Stimulated activated CD8-positive, alpha-beta memory T cell treated with anti-CD3 and anti-CD28 coated beads, Interleukin-15, amount 100 ng/mL, for 24 hours (primary cell): ENCODE measurements at places on chromosomes 2 and 18.

- no peak for DNase-seq
Observed at GRCh38 chr2:203718087-203718486, 11.6 kb downstream of the CD28 start.

- DNase-seq, result no peak
Observed at GRCh38 chr18:77207540-77207939, 42.1 kb upstream of the GALR1 start.

DNA sequence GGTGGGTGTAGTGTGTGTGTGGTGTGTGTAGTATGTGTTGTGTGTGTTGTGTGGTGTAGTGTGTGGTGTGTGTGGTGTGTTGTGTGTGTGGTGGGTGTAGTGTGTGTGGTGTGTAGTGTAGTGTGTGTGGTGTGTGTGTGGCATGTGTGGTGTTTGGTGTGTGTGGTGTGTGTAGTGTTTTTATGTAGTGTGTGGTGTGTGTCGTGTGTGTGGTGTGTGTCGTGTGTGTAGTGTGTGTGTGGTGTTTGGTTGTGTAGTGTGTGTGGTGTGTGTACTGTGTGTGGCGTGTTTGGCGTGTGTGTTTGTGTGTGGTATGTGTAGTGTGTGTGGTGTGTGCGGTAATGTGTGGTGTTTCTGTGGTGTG lies 4.7 kb upstream of the RTP5 start:
- DNase-seq, result no peak

DNA sequence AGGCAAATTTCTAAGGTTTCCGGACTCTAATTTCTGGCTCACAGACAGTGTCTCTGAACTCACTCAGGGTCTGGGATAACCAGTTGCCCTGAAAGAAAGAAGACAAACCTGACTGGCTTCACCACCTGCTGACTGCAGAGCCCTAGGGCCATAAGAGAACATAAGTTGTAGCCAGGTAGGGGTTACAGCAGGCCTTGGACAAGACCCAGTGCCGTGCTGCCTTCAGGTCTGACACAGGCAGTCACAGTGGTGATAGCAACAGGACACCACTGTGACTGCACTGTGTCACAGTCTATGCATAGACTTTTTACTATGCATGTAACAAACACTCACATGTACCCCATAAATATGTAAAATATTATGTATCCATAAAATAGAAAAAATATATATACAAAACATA lies 508.5 kb downstream of the PID1 start:
- DNase-seq, result no peak

- no peak for DNase-seq
Observed at GRCh38 chr2:200810252-200810997, 1.3 kb upstream of the BZW1 start.

- DNase-seq, result no peak
Observed at GRCh38 chr2:20523073-20523798, 76.4 kb downstream of the RHOB start.

GRCh38 chr2:109069331-109070194 lies 59.4 kb upstream of the SH3RF3 start:
- DNase-seq, result no peak

GRCh38 chr2:216006164-216006663 lies 7.1 kb downstream of the MREG start:
- no peak for DNase-seq

DNA sequence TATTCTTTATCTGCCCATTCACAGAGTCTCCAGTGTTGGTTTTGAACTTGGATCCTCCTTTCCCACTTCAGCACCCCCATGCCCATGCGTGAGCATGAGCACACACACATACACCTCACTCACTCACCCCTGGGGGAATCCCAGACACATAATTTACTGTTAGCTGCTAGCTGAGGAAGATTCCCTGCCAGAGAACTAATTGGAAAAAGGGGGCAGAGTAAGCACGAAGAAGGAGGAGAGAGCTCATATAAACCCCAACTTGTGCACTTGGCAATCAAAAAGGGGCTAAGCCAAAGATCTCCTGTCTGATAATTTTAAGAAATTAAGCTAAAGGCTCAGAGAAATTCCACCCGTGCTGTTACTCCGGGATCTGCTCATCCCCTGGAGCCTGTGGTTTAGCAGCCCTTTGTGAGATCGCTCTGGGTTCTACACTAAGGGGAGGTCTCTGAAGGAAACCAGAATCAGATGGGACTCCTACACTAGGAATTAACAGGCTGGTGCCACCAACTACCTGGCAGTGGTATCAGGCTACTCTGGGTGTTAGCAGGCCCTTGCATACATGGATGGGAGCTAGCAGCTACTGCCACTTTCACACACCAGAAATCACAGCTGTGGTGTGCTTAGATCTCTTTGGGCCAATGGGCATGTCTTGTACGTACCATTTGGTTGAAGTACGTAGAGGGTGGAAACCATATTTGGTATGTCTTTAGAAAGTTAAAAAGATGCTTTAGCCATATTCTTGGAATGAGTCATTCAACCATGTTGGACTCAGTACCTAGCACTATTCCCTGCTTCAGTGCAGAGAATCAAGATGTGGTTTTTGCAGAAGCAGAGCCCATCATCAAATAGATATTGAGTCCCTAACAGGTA lies 95.6 kb upstream of the SLC14A2 start:
- no peak for DNase-seq

DNA sequence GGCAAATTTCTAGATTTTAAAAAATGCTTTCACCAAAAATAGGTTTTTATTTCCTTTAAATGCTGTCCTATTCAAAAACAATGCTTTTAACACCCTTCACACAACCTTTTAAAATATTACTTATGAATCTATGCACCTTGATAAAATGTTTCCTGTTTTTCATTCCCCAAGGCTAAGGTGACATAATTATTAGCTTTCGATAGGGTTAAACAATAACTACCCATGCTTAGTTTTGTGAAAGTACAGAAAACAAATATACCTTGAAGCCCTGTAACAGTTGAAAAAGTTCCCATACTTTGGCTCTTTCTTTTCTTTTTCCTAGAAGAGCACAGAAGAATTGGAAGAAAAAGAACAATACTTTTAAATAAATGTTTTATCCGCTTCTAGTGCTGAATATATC lies 54.9 kb upstream of the ITPRID2 start:
- DNase-seq, result no peak

DNA sequence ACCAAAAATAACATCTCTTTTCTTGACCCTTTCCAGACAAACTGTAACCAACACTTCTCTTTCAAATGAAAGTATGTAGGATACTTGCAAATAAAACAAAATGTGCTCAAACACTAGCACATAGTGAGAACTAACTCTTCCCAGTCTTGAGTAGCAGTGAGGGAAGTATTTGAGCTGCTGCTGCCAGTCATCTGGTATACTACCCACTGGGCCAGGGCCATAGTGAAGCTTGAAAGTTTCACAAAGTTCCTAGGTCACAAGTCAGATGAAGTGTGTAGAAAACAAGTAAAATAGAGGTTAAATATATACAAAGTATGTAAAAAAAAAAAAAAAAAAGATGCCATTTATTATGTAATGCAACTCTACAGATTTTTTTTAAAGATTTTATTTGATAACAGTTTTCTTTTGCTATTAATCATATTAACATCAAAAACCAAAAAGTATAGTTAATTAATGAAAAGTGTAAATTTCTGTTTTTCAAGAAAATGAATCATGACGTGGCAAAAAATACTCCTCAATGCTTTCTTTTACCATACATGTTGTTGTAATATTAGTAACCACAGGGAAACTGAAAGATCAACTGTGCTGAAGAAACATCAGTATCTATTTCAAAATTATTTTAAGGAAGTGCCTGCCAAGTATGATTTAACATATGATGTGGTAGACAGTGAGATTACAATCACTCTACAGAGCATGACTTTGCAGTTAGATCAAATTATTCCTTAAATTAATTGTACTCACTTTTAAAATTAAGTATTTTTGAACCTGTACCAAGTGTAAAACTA lies 21.6 kb upstream of the TRIB2 start:
- DNase-seq, result no peak

GRCh38 chr2:126751477-126751876 lies 95.5 kb downstream of the GYPC start:
- no peak for DNase-seq

DNA sequence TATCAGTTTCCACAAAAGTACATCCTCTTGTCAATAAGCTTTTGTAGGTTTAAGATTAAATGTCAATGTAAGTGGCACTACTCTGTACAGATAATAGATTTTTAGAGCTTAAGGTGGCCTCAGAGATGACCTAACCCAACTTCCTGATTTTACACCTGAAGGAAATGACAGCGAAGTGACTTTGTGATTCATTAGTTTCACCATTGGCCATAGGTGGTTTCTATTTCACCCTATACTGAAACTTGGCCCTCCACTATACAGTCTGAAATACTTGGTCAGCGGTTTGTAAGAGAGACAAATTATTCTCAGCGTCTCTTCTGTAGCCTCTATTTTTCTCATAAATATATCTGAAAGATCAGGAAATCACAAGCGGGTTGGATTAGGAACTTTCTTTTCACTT lies 330.4 kb upstream of the FAM98A start:
- no peak for DNase-seq

DNA sequence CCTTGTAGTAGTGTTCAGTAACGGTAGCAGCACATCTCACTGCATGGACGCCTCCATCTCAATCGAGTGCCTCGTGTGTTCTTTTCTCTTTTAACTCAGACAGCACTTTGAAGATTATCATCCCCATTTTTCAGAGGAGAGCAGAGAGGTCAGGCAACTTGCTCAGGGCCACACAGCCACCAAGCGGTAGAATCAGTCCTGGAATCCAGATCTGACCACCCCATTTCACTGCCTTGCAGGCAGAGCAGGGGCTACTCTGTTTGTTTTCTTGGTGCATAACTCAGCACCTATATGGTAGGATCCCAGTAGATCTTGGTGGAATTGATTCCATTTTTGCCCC lies 129.5 kb downstream of the SMAD7 start:
- no peak for DNase-seq

DNA sequence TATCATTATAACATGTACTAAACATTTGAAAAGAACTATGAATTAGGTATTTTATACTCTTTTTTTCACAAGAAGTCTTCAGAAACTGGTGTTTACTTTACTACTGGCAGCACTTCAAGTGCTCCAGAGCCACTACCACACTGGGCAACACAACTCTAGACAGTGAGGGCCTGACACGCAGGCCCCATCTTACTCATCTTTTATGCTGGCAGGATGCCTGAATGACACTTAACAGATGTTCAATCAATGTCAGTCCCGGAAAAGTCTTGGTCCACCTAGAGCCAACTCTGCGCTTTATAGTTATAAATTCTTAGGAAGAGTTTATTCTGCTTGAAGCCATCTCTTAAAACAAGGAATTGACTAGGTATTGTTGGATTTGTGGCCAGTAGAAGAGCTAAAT lies 8.7 kb upstream of the WIPF1 start:
- DNase-seq, result no peak

DNA sequence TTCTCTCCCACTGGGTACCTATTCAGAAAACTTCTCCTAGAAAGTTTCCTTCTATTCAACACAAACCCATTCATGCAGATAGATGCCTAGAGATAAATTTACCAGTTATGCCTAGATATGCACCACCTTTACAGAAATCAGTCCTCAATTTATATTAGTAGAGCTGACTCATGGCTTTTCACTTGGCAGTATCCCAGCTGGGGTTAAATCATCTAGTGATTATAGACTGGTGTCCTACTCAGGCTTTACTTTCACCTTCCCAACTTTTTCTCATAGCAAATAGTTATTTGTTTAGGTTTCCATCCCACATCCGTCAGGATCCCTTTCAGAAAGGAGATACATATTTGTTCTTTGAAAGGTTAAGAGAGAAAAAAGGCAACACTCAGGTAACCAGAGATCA lies 124.5 kb downstream of the AQP4 start:
- no peak for DNase-seq

DNA sequence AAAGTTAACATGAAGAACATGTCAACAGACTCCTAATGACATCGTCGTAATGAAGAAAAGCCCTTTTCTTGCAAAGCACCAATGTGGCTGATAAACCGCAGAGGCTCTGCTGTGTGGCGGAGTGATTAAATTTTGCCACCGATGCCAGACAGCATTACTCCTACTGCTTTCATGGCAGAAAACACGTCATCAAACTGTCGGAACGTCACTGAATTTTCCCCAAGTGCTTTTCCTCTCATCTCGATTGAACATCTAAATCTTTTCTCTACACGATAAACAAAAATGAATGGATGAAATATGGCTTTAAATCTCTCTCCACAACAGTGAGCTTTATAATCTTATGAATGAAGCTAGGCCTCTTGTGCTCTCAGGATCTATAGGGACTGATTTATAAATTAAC lies 159.8 kb upstream of the REG3G start:
- no peak for DNase-seq

DNA sequence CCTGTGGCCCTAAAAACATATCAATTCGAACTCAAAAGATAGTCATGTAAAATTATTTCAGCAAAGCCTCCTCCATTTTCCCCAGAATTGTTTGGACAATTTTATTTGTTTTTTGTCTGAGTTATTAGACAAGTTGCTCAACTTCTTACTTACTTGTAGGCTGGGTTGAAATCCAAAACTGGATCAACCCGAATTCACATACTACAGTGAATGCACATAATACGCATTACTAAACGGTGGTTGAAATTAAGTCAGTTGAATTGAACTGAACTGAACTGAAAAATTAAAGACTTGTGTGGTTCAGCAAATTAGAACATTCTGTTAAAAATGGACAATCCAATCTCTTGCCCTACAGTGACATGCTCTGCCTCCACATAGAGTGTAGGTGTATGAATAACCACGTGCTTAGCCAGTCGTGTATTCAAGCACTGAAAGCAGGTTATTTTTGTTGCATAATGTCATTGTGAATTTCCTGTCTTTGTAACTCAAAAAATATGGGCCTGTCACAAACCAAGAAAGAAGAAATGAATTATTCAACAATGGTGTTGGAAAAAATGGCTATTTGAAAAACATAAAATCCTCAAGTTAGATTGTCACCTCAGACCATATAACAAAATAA lies 441.0 kb downstream of the TXNL1 start:
- DNase-seq, result no peak

- DNase-seq, result no peak
Observed at GRCh38 chr2:101516823-101517690, 42.1 kb upstream of the RFX8 start.

GRCh38 chr18:35504996-35505395 lies 7.2 kb upstream of the INO80C start:
- DNase-seq, result no peak

GRCh38 chr2:210617318-210617717 lies 60.9 kb downstream of the CPS1 start:
- DNase-seq, result no peak

- no peak for DNase-seq
Observed at GRCh38 chr18:41077076-41077475, 878.0 kb upstream of the PIK3C3 start.
